ENCODE measurements at places on chromosomes 4 and X.

DNA sequence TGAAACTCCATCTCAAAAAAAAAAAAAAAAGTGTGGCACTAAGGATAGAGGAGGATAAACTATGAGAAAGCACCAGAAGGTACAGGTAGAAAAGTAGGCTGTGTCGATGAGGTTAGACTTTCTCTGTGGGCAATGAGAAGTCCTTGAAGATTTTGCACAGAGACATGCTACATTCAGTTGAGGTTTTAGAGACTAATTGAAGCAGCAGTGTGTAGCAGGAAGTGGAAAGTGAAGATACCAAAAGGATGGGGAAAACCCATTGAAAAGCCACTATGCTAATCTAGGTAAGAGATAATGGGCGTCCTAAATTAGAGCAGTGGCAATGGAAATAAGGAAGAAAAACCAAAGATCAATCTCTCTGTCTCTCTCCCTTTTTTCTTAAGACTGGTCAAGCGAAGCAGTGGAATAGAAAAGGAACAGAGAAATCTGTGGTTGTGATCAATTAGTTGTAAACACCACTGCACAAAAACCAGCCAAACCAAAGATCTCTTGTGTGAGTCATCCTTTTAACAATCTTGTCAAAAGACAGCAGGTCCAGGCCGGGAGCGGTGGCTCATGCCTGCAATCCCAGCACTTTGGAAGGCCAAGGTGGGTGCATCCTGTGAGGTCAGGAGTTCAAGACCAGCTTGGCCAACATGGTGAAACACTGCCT is 3.5 kb downstream of the SPINK2 start:
- DNase-seq, result no peak

DNA sequence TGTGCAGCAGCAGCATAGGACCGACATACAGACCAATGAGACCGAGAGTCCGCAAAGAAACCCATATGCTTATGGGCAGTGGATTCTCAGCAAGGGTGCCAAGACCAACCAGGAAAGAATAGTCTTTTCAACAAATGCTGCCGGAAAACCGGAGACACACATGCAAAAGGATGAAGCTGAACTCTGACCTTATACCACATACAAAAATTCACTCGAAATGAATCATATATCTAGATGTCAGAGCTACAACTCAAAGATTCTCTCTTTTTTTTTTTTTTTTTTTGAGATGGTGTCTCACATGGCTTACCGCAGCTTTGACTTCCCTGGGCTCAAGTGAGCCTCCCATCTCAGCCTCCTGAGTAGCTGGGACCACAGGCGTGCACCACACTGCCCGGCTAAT is 16.0 kb upstream of the MXD4 start:
- DNase-seq, result no peak

DNA sequence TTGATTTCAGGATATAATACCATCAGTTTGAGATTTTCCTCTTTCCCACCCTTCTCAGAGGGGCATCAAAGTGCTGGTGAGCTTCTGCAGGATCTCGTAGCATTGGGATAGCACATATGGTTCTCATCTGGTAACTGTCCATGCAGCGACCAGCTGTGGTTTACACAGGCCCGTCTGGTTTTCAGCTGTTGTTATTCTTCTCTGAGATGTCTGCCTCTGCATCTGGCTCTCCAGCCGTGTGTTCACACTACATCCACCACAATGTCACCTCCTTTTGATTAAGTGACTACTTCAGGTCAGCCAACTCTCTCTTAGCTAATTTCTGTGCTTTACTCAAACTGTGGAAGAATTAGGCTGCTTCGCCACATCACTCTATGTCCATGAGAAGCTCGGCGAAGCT is 676.7 kb upstream of the TENM3 start:
- peak; percentile 13 for DNase-seq

DNA sequence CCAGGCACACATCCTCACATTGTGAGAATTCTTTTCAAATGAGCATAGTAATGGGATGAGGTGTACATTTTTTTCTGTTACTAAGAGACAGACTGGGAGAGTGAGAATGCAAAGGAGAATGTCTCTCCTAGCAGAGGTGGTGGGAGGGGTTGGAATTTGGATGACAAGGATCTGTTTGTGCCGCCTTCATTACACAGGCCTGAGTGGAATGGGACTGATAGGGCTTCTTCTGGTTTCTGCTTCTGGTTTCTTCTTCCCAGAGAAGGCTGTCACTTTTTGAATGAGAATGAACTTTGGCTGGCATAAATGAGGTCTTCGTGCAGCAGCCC is 55.4 kb downstream of the C4orf51 start:
- no peak for DNase-seq

DNA sequence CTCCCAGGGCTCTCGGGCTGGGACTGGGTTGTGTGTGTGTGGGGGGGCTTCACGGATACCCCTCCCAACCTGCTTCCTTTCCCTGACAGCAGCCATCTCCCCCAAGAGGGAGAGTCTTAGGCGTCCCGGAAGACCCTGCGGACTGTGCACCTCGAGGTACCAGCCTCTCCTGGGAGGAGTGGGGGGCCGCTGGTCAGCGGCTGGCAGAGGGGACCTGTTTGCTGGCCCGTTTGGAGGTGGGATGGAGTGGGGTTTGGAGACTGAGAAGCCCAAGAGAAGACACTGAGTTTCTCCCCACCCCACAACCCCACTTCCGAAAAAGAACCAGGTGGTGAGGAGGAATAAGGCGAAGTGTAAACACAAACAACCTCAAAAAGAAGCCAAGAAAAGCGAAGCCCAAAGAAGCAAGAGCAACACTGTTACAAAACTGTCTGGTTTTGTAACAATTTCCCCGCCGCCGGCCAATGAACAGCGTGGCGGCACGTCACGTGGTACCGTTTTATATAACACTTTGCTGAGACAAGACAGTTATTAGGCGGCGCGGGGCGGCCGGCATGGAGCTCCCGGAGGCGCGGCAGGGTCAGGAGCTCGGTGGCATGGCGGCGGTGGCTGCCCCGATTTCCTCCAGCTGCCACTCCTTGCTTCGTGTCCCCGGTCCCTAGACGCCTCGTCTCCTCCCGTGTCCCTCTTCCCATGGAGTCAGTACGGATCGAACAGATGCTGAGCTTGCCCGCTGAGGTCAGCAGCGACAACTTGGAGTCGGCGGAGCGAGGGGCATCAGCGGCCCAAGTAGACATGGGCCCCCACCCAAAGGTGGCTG is at the start of gene LONRF3:
TSS of gene LONRF3 (plus strand) at position 531 of the 820 bp plus-strand sequence. CDS start at position 694, 163 bp downstream.
- no peak for DNase-seq

- DNase-seq, result no peak
Observed at GRCh38 chr4:176339936-176340761, 20.4 kb downstream of the SPCS3 start.

- DNase-seq, result no peak
Observed at GRCh38 chrX:56233682-56234081, 1.5 kb downstream of the KLF8 start.

GRCh38 chr4:67684839-67685531 is 16.0 kb downstream of the UBA6 start:
- DNase-seq, result no peak

DNA sequence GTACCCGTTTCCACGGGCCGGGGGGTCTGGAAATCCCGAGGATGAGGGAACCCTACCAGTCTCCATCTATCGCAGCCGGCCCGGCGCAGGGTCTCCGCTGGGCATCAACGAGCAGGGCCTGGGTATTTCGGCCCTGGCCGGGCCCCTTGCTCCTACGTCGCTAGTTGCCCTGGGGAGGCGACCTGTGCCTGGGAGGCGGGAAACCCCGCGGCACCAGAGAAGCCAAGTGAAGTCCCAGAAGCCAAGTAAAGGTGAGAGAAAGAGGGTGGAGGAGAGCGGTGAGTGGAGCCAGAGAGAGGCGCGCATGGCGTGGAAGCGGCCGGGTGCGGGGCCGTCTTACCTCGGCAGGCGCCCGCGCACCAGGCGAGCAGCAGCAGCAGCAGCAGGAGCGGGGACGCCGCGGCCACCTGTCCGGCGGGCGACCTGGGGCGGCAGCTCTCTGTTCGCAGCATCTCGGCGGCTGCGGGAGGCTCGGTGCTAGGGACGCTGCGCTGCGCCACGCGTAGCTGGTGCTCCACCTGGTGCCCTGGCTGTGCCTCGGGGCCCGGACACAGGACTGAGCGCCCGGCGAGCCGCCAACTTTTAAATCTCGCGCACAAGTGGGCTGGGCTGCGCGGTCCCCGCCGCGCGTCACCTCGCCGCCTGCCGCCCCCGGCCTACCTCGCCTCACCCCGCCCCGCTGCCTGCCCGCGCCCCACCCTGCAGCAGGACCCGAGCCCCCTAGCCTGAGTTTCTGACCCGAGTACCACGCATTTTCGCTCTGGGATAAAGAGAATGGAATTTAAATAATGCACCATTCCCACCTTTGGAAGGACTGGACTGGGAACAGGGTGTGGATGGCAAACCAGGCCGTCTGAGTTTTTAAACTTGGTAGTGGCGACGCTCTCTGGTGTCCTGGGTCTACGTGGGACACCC is at the start of gene NMU:
TSS of gene NMU (minus strand) at position 558 of the 915 bp plus-strand sequence. CDS start at position 452, 106 bp downstream.
- peak; percentile 29 for DNase-seq

GRCh38 chr4:7960790-7961655 is 21.4 kb upstream of the AFAP1 start:
- no peak for DNase-seq

GRCh38 chr4:83490876-83491450 is 6.1 kb upstream of the ABRAXAS1 start:
- no peak for DNase-seq

DNA sequence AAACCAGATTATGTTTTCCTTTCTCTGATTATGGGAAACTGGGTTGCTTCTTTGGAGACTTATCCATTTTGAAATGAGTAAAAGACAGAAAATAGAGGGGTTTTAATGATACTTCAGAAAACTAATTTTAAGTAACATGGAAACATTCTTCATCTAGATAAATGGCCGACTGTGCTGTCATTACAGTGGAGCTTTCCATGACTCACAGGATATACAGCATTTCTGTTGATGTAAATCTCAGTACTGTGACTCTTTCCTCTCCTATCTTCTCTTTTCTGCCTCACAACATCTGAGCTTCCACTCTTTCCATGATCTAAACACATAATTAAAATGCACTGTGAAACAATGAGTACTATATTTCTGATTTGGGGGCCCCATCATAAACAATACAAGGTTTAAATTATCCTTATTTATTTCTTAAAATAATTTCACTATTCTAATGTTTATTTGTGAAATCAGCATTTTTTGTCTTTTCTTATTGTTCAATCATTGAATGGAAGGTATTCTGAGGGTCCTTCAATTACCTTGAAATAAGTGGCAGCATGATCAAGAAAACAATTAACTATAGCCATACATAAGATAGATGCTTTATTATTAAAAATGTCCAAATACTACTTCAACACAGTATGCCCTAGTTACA is 19.3 kb downstream of the SEC24D start:
- no peak for DNase-seq

DNA sequence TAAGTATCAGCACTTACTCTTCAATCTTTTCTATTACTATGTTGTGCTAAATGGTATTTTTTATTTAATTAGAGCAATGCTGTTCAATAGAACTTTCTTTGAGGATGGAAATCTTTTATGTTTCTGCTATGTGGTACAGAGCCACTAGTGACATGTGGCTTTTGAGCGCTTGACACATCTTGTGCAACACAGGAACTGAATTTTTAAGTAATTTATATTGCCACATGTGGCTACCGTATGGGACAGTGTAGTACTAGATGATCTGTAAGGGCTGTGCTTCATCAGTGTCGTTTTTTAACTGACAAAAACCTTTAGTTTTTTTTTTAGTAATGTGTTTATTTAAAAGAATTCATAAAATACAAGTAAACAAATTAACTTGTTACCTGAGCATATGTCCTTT is 22.4 kb downstream of the HPRT1 start:
- no peak for DNase-seq

- no peak for DNase-seq
Observed at GRCh38 chrX:10107483-10107882, 49.3 kb upstream of the CLCN4 start.

GRCh38 chrX:119895843-119896326 is at the start of gene AKAP14:
Gene AKAP14, plus strand, starts transcription at chrX:119895893. Its CDS starts 7,331 bp downstream, at chrX:119903224.
- DNase-seq, result no peak

All from left renal cortex interstitium (tissue), 4 donors.